ENCODE measurements at places on chromosomes 7 and 10.

GRCh38 chr7:43834463-43835251, 34.7 kb downstream of the MRPS24 start:
- DNase-seq, result peak; percentile 40

DNA sequence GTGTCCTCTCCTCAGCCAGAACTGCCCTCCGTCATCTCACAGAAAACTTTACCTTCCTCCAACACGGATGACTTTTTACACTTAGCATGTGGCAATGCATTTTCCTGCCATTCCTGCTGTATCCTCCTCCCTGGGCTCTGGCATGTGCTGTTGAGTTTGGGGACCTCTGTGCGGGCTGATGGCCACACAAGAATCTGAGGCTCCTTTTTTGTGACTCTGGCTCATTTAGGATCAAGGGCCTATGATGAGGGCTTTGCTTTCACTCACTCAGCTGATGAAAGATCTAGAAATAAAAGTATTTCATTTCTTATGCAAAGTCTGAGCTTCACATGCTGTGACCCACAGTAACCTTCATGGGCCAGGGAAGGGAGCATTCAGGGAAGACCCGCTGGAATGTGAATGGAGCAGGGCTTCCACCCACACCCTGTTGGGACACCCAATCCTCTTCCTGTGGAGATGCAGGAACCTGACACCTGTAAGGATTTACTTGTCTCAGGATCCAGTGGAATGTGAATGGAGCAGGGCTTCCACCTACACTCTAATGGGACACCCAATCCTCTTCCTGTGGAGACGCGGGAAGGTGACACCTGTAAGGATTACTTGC, 500.3 kb upstream of the MKI67 start:
- no peak for DNase-seq

- no peak for DNase-seq
Measured at GRCh38 chr10:114852197-114852596, 30.6 kb downstream of the FHIP2A start.

DNA sequence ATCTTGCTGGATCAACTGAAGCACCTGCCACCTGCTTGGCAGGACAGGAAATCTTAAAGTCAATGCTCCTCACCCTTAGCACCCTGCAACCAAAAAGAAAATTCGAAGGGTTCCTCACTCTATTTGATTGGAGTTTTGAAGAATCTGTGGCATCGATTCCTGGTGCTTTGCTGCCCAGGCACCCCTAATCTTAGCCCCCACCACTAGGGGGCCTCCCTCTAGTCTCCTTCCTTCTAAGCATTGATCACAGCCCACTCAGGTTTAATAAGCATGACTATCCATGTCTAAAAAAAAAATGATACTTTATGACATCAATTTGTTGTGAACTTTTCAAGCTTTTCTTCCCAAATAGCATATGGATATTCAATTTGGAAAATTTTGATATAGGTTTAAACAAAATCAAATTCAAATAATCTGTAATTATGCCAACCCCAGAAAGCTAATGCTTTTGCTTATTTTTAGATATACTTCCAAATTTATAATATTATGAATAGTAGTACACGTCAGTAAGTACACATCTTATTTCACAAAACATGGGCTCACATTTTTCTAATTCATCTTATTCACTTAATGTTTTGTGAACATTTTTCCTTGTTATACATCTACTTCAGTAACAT, 45.3 kb downstream of the NRG3 start:
- DNase-seq, result no peak

GRCh38 chr10:75165684-75166622, 44.6 kb upstream of the VDAC2 start:
- no peak for DNase-seq

- DNase-seq, result no peak
Measured at GRCh38 chr7:107931740-107932515, 40.9 kb downstream of the DLD start.

DNA sequence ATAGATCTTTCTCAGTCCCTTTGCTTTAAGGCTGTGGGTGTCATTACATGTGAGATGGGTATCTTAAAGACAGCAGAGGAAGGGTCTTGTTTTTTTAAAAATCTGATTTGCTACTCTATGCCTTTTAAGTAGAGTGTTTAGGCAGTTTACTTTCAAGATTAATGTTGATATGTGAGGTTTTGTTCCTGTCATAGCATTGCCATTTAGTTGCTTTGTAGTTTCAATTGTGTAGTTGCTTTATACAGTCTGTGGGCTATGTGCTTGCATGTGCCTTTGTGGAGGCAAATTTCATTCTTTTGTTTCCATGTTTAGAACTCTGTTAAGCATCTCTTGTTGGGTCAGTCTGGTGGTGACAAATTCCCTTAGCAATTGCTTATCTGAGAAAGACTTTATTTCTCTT, 54.6 kb downstream of the ZNF783 start:
- DNase-seq, result no peak

GRCh38 chr7:139744768-139745677, 32.8 kb downstream of the HIPK2 start:
- peak; percentile 72 for DNase-seq

- no peak for DNase-seq
Measured at GRCh38 chr7:12687718-12688171, 312 bp downstream of the ARL4A start.

DNA sequence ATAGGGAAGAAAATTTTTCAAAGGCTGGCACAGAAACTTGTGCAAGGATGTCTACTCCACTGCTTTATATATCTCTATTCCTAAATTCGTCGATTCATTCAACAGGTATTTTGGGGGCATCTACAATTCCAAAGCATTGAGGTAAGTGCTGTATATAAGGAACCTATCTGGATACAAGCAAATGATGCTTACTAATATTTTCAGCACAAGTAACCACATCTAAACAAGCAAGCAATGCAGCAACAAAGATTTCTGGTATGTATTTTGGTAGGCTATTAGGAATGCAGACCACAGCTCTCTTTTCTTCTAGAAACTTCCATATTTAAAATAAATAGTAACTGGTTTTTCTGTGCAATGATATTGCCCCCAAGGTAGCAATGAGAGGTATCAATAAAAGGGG, 183.9 kb downstream of the SGMS1 start:
- no peak for DNase-seq

DNA sequence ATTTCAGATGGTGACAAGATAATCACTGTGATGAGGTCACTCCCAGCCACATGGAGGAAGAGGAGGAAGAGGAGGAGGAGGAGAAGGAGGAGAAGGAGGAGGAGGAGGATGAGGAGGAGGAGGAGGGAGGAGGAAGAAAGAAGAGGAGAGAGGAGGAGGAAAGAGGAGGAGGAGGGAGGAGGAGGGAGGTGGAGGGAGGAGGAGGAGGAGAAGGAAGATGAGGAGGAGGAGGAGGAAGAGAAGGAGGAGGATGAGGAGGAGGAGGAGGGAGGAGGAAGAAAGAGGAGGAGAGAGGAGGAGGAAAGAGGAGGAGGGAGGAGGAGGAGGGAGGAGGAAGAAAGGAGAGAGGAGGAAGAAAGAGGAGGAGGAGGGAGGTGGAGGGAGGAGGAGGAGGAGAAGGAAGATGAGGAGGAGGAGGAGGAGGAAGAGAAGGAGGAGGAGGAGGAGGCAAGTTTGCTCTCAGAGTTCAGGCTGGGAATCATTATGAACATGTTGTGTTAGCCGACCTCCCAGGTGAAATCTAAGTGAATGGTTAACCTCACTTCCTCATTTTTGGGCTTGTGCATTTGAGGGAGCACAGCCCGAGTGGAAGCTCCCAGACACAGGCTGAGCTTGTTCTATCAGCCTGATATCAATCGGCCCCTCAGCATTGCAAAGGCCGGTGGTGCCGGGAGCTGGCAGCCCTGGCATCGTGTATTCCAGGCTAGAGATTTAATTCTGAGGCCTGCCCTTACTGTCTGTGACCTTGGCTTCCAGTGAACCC, 236.2 kb upstream of the PITRM1 start:
- DNase-seq, result no peak

- peak; percentile 20 for DNase-seq
Measured at GRCh38 chr7:33965183-33965744, 59.9 kb downstream of the BMPER start.

DNA sequence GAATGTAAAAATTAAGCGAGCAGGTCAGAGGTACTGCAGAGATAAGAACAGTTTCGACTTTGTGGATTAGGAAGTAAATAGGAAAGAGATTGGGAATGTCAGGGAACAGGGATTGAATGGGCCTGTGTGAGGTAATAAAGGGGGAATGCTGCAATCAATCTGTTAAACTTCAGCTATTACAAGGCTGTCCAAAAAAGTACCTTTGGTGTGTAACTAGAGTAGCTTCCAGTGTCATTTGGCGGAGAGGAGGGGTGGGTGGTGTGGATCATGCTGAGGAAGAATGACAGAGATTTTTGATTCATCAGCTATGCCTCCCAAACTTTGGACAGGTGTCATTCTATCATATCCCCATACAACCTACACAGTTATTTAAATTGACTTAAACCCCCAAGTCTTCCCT, 128.2 kb upstream of the RHEB start:
- no peak for DNase-seq

- DNase-seq, result no peak
Measured at GRCh38 chr10:22958338-22958737, 30.5 kb downstream of the ARMC3 start.

DNA sequence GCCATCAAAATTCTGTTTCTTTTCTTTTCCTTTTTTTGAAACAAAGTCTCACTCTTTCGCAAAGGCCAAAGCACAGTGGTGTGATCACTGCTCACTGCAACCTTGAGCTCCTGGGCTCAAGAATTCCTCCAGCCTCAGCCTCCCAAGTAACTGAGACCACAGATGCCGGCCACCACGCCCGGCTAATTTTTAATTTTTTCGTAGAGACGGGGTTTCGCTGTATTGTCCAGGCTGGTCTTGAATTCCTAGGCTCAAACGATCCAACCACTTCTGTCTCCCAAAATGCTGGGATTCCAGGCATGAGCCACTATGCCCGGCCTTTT, 25.7 kb upstream of the TRIM56 start:
- no peak for DNase-seq

Data from epithelial cell of proximal tubule (primary cell).